ENCODE measurements at places on chromosomes 1 and 21. TPM values are rescaled to one million over a fixed set of nuclear protein-coding genes. Genes with fewer than 3 reads are reported as not detected.

DNA sequence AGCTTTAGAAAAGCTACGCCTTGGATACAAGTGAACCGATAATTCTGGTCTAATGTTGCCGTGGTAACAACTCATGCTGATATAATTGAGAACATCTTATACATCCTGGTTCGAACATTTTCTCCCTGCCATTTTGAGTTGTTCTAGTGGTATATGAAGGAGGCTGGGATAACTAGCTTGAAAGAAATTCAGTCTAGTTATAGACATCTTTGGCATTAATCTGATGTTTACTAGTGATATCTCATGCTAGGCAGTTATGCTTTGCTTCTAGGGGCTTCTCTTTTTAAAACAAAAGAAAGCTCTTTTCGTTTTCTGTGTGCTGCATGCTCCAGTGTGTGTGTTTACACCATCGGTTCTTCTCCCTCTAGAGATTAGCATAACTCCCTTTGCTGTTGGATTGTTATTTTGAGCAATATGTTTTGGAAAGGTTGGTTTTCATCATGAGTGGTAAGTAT, 20.5 kb downstream of the PRKACB start:
- no peak for DNase-seq

- no peak for DNase-seq
These were observed 12.0 kb downstream of the NCMAP start for GRCh38 chr1:24567792-24568388.

DNA sequence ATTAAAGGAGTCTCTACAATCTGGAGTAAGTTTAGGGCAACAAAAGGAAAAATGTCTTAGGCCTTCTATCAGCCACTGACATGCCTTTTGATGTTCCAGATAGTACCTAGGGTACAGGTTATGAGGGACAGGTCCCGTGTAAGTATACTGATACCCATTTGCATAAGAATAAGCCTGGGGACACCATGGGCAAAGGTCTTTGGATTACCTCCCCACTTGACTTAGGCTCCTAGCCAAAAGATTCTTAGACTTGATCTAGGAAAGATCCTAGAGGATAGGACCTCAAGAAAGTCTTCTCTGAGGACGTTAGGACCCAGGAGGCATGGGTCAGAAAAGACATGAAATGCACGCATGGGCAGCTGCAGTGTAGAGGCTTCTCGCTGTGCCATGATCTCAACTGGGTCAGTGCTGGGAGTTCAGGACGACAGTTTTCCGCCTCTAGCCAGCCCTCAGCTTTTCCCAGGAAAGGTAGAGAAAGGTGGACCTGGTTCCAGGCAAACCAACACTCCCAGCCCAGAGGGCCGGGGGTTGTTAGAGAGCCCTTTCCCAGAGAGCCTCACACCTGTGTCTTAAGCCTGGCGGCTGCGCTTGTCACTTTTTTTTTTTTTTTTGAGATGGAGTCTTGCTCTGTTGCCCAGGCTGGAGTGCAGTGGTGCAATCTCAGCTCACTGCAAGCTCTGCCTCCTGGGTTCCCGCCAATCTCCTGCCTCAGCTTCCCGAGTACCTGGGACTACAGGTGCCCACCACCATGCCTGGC, 26.6 kb downstream of the MSTO1 start:
- no peak for DNase-seq

DNA sequence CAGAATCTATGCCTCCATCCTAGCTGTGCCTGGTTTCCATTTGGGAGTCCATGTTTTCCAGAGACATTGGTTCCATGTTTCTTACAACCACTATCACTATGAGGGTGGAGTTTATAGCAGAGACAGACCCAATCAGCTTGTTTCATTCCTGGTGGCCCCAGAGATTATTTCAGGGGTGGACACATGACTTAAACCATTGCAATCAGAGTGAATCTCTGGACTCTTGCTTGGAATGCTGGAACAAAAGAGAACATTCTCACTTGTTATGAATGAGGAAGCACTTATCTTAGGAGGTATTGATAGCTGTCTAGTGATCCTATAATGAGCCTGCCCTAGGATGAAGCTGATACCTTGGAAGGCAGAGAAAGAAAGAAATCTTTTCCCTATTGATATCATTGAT, 250.3 kb downstream of the ATG4C start:
- no peak for DNase-seq

The GBP3 gene
- 7.5 TPM for total RNA-seq

DNA sequence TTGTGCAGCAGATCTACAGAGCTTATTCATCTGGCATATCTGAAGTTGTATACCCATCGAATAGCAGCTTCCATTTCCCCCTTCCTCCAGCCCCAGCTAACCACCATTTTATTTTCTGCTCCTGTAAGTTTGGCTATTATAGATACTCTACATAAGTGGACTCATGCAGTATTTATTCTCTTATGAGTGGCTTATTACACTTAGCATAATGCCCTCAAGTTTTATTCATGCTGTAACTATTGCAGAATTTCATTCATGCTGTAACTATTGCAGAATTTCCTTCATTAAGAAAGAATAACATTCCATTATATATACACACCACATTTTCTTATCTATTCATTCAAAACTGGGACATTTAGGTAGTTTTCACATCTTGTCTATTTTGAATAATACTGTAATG, 30.5 kb upstream of the IFI16 start:
- no peak for DNase-seq

- no peak for DNase-seq
These were observed 306.0 kb downstream of the ASTN1 start for GRCh38 chr1:176858433-176858916.

The KLF18 gene
- not detected for total RNA-seq

GRCh38 chr1:193265716-193266115, 79.3 kb upstream of the B3GALT2 start:
- DNase-seq = no peak

- DNase-seq = no peak
These were observed 34.3 kb downstream of the SLC35D1 start for GRCh38 chr1:67019600-67020136.

GRCh38 chr1:235409042-235409820, 42.0 kb downstream of the TBCE start:
- no peak for DNase-seq

GRCh38 chr1:160284220-160284781, 632 bp downstream of the PEX19 start:
- DNase-seq = no peak

The A3GALT2 gene
- not detected for total RNA-seq

DNA sequence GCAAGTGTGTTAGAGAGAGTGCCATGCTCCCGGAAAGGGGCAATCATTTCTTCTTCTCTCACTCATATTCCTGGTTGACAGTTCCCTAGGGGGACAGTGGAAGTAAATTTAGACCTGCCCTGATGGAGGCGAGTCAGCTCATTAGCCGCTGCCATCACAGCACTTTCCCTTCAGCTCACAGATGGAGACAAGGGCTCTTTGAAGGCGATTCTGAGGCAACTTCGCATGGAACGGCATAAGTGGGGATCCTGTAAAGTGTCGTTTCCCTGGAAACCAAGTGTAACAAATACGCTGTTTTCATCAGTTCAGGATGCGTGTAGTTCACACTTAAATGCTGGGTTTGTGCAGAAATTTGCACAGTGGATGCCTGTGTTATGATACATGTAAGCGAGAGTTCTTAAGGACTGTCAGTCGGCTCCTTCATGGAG, 114.5 kb upstream of the TMPRSS15 start:
- no peak for DNase-seq

DNA sequence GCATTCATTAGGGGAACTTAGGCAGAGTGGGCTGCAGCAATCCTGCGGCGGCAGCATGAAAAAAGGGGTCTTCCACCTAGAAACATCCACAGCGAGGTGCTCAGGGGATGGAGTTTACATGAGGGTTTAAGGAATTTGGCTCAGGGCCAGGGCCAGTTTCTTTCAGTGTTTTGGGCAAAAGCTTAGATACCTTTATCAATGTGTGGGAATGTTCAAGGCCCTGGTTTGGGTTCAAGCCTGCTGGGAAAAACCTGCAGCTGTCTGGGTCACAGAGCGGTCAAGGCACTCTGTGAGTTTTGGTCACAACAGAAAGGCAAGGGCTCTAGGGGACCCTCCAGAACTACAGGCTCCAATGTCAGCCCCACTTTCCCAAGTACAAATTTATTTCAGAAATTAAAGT, 230.3 kb downstream of the DISC1 start:
- no peak for DNase-seq

- no peak for DNase-seq
These were observed 12.2 kb downstream of the SDCCAG8 start for GRCh38 chr1:243267914-243268653.

DNA sequence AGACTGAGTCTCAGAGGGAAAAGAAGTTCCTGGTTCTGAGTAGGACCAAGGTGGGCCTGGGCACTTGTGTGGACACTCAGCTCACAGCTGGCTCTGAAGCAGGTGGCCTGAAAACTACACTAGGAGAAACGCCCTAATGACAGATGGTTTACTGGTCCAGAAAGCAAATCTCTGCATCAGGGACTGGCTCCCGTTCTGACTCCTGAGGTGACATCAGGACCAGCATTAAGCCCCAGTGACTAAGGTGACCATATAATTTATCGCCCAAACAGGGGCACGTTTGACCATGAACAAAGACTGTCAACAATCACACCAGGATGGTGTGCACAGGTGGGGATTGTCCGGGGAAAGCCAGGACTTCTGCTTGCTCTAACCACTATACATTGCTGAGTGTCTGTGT, 12.2 kb upstream of the CD34 start:
- no peak for DNase-seq

The NOL9 gene
- 43.4 TPM for total RNA-seq

The TCEA3 gene
- 5.6 TPM for total RNA-seq

DNA sequence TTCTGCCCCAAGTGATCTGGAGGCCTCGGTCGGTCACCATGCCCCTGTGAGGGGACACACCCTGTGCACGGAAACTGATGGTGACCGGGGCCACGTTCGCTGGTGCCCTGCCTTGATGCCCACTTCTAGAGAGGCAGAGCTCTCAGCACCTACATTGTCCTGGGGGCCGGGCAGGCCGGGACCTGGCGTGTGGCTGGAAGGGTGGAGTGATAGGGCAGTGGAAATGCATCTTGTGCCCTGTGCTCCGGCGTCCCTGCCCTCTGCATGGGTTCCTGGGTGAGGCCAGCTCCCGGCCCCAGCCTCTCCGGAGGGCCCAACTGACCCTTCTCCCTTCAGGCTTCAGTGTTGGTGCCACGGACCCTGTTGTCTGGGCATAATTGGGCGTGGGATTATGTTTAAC, 11.0 kb upstream of the UMODL1 start:
- no peak for DNase-seq

DNA sequence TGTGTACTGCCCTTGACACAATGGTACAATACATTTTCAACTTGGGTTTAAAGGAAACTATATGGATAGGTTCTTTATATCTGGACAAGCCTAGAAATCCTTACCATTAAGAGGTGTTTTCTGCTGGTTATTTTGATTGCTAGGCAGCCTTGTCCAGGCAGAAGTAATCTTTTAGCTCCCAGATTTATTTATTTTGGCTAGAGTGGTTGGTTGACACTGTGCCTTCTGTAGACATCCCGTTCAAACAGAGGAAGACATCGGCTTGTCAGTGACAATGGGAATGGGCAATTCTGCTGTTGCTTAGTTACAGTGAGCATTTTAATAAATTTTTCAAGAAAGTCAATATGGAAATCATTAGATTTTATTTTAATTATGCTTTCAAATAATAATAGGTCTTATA, 138.8 kb downstream of the VPS13D start:
- DNase-seq = no peak

DNA sequence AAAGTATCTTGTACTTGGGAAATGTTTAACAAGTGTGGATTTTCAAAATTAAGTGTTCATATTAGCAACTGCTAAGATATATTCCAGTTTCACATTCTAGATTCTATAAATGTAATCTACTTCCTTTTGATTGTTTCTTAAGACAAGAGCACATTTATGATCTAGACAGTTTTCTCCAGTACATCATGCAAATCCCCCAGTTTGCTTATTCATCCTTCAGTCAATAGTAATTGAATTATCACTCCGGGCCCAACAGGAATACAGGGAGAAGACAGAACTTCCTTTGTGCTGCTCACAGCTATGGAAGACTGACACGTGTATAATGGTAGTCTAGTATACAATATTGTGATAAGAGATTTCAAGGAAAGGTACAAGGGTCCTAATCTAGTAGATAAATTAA, 14.5 kb downstream of the PLA2G4A start:
- no peak for DNase-seq
